Central memory CD8-positive, alpha-beta T cell (primary cell): ENCODE measurements at places on chromosomes 16 and 17.
A peak's percentile ranks its signal among the peaks of the same experiment; 100 is the strongest.

GRCh38 chr17:48330887-48331286 lies 99.1 kb downstream of the SKAP1 start:
- no peak for DNase-seq

DNA sequence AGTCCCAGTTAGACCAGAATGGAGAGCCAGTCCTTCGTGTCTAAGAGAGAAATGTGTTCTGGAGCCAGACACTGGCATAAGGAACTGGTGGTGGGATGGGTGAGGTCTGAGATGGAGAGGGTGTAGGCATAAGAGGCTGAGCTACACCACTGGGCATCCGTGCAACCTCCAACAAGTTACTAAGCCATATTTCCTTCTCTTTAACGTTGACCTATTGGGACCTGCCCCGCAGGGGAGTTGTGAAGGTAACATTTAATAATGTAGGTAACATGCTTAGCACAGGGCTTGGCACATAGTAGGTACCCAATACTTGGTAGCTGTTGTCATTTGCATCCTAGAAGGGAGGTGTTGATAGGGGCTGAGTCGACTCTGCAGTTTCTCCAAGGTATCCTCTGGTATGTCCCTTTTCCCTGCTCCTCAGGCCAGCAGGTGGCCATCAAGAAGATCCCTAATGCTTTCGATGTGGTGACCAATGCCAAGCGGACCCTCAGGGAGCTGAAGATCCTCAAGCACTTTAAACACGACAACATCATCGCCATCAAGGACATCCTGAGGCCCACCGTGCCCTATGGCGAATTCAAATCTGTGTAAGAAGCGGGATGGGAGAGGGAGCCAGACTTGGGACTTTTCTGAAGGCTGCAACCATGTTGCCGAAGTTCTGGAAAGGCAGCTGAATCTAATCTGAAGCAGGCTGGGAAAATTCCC lies 1.2 kb downstream of the MAPK7 start:
- no peak for DNase-seq

DNA sequence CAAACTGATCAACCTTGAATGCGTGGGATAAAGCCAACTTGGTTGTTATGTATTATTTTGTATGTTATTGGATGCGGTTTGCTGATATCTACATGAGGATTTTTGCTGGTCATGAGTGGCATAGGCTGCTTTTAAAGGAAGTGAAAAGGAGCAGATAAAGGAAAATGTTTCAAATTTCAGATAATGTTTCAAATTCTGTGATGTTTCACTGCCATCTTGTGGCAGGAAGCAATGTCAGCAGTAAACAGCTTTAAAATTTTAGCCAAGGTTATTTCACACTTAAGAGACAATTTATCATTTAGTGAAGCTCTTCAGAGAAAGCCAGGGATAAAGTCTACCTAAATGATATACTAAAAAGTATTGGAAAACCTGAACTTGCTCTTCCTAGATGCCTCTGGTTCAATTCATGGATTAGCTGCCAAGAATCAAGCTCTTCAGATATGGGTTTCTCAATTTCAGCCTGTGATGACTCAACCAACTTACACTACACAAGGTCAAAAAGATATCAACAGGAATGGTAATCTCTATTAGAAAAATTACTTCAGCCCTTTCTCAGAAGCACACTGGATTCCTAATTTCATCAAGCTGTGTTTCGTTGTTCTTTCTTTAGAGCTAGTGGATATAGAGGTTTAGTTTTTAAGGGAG lies 136.0 kb upstream of the C17orf78 start:
- DNase-seq, result no peak

DNA sequence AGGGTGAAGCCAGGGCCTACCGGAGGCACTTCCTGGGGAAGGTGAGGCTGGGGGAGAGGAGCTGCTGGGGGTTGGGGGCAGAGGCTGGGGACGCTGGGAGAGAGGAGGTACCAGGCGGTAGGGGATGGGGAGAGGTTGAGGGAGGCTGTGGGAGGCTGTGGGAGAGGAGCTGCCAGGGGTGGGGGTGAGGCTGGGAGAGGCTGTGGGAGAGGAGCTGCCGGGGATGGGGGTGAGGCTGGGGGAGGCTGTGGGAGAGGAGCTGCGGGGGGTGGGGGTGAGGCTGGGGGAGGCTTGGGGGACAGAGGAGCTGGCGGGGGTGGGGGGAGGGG lies 99.4 kb downstream of the OR1D5 start:
- DNase-seq, result no peak

DNA sequence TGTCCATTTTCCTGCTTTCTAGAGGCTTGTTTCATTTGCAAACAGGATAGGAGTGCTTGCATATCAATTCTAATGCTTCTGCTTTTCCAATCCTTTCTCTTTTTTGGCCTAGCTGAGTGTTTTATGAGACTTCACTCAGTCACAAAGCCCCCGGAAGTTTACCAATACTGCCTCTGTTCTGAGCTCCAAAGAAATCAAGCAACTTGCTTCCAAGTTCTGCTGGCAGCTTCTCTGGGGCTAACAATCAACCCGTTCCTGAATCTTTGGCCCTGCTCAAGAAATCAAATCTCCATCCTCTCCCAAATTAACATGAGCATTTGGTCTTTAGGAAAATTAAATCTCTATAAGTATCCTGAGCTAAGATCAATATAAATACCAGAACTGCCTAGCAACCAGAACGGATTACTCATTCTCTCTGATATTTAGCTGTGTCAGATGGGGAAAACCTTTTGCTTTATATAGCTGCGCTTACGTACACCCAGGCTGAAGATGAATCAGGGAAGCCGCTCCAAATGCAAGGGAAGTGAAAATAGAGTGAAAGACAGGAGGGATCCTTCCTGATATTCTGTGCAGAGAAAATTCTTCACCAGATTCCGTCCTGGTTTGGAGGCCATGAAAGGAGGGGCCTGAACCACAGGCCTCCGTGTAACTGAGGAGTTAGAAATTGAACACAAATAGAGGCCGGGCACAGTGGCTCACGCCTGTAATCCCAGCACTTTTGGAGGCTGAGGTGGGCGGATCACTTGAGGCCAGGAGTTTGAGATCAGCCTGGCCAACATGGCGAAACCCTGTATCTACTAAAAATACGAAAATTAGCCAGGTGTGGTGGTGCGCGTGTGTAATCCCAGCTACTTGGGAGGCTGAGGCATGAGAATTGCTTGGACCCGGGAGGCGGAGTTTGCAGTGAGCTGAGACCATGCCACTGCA lies 23.3 kb upstream of the GRB2 start:
- DNase-seq, result no peak

DNA sequence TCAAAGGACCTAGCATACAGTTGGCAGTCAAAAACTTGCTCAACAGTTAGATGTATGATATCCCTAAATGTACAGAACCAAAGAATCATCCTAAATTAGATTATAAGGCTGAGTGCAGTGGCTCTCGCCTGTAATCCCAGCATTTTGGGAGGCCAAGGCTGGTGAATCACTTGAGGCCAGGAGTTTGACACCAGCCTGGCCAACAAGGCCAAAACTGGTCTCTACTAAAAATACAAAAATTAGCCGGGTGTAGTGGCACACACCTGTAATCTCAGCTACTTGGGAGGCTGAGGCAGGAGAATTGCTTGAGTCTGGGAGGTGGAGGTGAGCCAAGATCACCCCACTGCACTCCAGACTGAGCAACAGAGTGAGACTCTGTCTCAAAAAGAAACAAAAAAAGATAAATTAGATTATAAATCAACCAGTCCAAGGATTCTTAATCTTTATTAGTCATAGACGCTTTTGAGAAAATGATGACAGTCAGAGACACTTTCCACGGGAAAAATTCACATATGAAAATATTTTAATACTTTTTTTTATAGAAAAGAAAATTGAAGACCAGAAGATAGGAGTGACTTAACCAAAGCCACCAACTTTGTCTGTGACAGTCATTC lies 77.6 kb downstream of the MMD start:
- no peak for DNase-seq

DNA sequence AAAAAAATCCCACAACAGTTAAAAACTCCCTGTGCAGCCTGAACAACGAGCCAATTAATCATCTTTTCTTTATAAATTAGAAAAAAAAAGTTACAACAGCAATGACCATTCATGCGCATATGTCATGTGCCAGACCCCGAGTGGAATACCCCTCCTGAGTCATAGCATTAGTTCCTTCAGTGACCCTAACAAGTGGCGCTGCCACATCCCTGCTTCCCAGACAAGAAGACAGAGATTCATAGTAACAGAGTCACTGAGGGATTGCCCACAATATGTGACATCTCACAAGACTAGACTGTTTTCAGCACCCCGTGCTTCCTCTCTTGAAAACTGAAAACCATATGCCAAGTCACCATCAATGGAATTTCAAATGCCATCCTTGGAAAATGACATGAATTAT lies 7.9 kb downstream of the UMOD start:
- DNase-seq, result no peak

- peak; percentile 55 for DNase-seq
Observed at GRCh38 chr17:82884341-82884969, 44.6 kb upstream of the ZNF750 start.

GRCh38 chr17:4108397-4108796 lies 34.4 kb downstream of the ZZEF1 start:
- no peak for DNase-seq

- no peak for DNase-seq
Observed at GRCh38 chr17:63116228-63116627, 150.2 kb downstream of the TANC2 start.

GRCh38 chr17:80981062-80981902 lies 10.4 kb upstream of the CHMP6 start:
- DNase-seq, result no peak

DNA sequence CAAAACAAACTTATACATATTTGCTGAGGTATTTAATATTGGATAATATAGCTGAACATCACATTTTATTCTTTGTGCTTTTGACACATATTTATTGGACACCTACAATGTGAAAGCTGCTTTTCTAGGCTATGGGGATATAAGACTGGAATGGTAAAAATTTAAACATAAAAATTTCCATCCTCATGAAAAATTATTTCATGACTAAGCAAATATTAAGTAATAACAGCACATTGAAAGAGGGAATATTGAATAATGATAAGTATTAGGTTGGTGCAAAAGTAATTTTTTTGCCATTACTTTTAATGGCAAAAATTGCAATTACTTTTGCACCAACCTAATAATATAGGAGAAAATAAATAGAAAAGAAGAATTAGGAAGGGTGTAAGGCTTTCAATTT lies 972.5 kb upstream of the CDH8 start:
- no peak for DNase-seq

DNA sequence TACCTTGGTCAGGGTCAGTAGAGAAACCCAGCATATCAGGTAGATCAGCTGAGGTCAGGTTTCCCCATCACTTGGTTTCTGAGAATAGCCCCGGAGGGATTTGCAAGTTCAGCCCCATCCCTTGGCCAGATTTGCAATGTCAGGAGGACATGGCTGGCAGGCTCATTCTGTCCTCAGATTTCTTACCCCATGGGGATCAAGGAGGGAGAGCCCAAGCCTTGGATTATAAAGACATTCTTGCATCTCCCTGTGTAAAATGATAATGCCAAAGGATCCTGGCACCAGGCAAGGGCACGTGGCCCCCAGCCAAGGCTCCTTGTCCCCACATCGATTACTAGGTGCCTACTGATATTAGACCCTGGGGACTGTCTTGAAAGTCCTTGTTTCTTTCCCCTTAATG lies 53.2 kb downstream of the MYH3 start:
- DNase-seq, result no peak

DNA sequence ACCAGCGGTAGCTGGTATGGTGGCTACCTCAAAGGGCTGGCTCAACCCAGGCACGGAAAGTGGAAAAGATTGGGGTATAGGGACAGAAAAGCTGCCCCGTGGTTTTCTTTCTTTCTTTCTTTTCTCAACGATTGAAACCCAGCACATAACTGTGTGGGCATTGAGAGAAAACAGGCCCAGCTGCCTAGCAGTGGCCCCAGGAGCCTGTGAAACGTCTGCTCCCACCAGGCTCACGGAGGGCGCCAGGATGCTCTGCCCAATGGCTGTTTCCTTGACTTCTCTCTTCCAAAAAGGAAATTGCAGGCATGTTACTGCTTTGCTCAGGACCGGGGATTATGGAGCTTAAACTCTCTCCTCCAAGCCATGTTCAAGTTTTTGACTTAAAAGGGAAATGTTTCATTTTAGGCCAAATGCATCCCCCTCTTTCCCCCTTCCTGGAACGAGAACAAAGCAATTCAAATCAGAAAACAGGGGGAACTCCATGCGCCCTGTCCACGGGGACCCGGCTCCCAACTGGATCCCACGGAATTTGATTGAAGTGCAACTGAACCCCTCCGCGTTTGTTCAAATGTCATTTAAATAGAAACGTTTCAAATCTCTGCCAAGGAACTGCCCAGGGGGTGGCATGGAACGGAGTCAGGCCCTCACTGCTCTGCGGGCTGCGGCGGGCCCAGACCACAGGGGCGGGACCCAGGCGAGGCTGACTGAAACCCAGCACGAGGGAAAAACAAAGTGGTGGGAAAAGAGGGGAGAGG lies 133.5 kb downstream of the RGS9 start:
- DNase-seq, result no peak

DNA sequence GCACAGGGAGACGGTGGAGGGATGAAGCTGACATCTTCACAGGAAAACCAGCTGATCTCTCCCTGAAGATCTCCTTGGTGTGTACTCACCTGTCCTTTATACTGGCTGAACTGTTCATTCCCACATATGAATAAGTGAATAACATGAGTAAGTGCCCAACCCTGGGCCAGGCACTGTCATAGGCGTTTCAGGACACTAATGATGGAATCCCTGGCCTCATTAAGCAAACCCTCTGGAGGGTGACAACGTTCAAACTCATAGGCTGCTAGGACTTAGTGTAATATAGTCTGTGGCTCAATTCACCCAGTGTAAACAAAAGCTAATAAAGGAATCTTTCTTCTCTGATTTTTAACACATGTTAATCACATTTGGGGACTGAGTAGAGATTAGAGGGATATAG lies 24.5 kb downstream of the GAS7 start:
- no peak for DNase-seq

GRCh38 chr17:50660887-50661345 lies 26.2 kb downstream of the ABCC3 start:
- no peak for DNase-seq

DNA sequence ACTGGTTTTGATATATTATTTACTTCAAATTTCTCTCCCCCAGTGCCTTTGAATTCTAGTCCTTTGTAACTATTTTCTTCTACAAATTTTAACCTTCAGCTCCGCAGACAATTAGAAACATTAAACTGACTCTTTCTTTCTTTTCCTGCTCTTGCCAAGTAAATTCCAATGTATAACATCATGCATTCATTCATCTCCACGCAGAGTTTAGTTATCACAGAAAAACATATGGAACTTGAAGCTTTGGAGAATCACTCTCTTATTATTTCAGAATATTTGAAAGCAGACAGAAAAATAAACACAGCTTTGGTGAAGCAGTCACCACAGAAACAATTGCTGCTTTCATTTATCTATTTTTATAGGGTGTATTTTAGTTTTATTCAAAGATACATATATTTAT lies 778.7 kb upstream of the CDH8 start:
- DNase-seq, result no peak

- no peak for DNase-seq
Observed at GRCh38 chr17:75590849-75591721, 3.5 kb downstream of the MYO15B start.

- no peak for DNase-seq
Observed at GRCh38 chr17:80761110-80761871, 216.7 kb downstream of the RPTOR start.

GRCh38 chr16:28580726-28581315 lies 16.0 kb downstream of the SULT1A2 start:
- DNase-seq, result no peak
